ENCODE measurements at places on chromosomes 3 and 15.

- no peak for DNase-seq
Measured at GRCh38 chr3:113113361-113113760, 98.0 kb upstream of the BOC start.

- DNase-seq, result no peak
Measured at GRCh38 chr3:53837331-53837730, 8.9 kb downstream of the CHDH start.

GRCh38 chr3:192620275-192620674 lies 107.1 kb downstream of the FGF12 start:
- no peak for DNase-seq

DNA sequence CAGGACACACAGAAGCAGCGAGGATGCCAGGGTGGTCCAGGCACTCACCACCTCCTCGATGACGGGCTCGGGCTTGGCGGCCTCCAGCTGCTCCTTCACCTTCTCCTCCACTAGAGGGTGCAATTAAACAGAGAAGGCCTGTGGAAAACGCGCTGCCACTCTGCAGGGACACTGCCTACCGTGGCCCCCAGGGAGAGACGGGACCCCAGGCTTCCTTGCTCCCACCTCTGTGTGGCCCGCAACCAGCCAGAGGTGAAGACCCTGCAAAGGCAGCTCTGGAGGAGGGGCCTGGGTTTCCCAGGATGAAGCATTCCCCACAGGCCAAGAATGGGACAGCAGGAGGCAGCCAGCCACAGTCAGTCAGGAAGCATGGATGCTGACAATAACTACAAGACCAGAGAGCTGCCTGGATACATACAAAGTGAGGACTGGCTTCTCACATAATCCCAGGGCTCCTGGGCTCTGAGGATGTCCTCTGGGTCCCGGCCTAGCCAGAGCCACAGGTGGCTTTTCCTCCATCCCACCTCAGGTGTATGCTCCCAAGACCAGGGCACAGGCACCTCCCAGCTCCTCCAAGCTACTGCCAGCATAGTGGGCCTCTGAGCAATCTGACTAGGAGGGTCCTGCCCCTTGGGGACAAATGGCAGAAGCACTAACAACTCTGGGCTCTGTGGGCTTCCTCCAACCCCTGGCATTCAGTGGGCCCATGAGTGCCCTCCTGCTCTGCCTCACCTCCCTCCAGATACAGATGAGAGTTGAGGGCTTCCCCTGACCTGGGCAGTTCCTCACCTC lies 46.2 kb downstream of the PTH1R start:
- no peak for DNase-seq

DNA sequence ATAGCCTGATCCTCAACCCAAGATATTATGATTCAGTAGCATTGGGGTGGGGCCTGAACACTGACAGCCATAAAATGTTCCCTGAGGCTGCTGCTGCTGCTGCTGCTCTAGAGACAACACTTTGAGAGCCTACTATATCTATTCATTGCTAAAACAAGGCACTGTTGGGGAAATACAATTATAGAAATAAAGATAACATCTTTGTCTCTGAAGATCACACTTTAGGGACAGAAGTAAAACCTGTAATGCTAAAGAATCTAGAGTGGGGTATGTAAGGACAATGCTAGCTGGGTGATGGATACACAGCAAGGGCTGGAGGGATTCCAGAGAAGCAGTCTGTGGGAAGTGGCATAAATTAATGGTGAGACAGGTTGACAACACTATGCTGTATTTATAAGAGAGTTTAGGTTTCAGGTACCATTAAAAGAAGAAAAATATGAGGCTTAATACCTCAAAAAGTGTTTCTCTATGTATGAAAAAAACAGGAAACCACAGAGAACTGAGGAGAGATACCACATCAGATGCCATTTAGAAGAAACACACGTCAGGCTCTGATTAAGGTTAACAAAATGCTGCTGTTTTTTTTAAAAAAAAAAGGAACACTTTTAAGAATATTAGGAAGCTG lies 115.9 kb downstream of the CBLB start:
- DNase-seq, result no peak
